CD4-positive, alpha-beta T cell (primary cell): ENCODE measurements at places on chromosomes 1 and 21.

GRCh38 chr1:114088392-114089299 is 65.0 kb downstream of the SYT6 start:
- DNase-seq: no peak

DNA sequence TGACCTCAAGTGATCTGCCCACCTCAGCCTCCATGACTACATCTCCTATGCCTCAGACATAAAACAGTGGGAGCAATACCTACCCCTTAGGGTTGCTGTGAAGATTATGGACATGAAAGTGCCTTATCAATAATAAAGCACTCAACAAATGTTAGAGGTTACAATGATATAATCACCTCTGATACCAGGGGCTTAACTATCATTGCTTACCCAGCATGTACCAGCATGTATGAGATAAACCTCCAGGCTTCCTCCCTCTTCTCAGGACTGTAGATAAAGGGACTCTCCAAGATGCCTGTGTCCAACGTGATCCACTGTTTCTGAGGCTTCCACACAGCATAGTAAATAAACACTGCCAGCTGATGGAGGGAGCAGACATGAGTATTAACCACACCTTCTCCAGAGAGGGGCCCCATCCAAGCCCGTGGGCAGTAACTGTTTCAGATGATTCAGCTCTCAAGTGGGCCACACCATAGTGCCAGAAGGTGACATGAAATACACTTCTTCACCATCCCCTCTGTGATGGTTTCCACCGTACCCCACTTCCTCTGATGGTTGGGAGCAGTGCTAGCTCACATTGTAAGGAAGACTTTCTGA is 26.2 kb downstream of the RHBDL2 start:
- DNase-seq: no peak

DNA sequence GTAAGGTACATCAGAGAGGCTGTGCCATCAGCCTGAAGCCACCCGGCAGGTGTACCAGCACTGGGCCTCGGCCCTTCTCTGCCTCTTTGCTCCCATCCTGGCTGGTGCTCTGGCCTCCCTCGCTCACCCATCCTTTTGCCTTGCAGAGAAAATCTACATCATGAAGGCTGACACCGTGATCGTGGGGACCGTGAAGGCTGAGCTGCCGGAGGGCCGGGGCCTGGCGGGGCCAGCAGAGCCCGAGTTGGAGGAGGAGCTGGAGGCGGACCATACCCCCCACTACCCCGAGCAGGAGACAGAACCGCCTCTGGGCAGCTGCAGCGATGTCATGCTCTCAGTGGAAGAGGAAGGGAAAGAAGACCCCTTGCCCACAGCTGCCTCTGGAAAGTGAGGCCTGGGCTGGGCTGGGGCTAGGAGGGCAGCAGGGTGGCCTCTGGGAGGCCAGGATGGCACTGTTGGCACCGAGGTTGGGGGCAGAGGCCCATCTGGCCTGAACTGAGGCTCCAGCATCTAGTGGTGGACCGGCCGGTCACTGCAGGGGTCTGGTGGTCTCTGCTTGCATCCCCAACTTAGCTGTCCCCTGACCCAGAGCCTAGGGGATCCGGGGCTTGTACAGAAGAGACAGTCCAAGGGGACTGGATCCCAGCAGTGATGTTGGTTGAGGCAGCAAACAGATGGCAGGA is 24.5 kb upstream of the TNFRSF1B start:
- DNase-seq: no peak

GRCh38 chr1:65476327-65476726 is 55.9 kb downstream of the LEPR start:
- DNase-seq: no peak

- DNase-seq: no peak
These were observed 11.4 kb downstream of the DNAJC11 start for GRCh38 chr1:6690186-6690585.

- no peak for DNase-seq
These were observed 101.4 kb downstream of the LHX9 start for GRCh38 chr1:198018529-198018928.

DNA sequence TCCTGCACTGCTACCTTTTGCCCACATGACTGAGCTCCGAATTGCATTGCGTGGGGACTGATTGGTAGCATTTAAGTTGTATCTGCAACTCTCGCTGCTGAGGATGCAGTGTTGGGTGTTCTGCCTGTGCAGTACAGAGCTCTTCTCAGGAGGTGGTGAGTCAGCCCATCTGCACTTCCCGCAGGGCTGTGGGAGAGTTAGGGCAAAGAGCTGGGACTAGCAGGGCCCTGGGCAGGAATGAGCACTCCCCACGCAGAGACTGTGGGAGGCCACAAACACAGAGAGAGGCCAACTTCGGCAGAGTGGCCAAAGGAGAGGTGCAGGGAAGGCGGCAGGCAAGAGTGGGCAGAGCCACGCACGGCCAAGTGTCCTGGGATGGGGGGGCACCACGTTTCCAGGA is 244.7 kb downstream of the SIPA1L2 start:
- DNase-seq: no peak

DNA sequence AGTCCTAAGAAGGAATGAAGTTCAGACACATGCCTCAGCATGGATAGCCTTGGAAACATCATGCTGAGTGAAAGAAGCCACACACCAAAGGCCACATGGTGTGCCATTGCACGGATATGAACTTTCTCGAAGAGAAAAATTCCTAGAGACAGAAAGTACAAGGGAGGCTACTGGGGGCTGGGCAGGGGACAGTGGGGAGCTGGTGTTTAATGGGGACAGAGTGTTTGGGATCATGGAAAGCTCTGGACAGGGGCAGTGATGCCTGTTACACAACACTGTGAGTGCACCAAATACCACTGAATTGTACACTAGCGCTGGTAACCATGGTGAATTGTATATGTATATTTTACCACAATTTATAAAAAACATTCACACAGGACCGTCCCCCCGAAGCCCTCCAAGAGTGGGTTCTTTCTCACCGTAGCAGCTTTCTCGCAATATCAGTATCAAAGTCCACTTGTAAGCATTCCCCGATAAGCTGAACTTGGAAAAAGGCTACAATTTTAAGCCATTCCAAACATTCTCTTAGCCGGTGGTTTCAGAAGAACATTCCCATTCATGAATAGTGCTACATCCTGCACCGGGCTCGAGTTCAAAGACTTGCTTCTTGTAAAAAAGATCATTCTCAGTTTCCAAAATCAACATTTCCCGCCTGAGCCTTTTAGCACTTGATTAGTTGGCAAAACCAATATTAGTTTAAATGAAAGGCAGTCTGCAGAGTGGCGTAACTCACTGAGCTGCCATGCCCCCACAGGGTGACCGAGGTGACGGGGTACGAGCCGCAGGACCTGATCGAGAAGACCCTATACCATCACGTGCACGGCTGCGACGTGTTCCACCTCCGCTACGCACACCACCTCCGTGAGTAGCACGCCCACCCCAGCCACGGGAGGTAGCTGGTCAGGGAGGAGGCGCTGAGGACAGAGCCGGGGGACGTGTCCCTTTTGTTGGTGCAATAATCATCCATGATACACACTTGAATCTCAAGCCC is 31.7 kb downstream of the SIM2 start:
- no peak for DNase-seq

- DNase-seq: no peak
These were observed 26.8 kb downstream of the GORAB start for GRCh38 chr1:170558731-170559130.

DNA sequence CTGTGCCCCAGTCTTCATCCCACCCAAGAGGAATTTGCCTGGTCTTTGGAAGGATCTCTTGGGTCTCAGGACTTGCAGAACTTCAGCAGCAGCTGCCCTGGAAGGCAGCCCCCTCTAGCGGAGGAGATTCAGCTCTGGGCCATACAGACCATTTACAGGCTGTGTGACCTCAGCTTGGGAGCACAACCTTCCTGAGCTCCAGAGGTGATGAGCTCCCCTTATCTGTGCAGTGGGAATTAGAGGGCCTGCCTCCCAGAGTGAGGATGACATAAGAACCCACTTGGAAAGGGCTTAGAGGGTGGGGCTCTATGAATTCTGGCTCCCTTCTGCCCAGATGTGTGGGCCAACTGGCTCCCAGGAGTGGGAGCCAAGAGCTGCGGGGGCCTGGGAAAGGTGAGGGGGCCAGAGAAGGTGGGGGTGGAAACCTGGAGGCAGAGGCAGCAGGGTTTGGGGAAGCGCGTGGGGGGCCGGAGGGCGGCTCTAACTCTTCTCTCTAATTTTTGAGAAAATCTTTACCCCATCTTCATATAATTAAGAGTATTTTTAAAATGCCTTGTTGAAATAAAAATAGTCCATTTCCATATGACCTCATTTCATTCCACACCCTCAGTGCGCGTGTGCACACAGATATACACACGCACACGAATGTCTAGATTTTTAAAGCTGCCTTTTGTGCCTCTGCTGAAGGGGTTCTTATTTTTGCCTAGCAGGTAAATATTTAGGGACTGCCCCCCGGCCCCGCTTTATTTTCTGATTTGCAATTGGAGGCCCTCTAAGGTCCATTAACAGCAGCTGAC is 21.5 kb downstream of the EPHB2 start:
- no peak for DNase-seq

DNA sequence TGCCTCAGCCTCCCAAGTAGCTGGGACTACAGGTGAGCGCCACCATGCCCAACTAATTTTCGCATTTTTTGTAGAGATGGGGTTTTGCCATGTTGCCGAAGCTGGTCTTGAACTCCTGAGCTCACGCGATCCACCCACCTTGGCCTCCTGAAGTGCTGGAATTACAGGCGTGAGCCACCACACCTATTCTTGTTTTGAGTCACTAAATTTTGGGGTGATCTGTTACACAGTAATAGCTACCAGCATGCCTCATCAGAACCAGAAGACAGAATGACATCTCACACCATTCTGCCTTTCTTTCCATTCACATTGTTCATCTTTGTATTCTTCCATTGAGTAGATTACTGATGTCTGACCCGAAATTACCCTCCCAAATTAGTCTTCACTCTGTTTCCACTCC is 9.1 kb downstream of the RHBDL2 start:
- no peak for DNase-seq

GRCh38 chr1:98898940-98899339 is 105.7 kb downstream of the PLPPR5 start:
- DNase-seq: no peak

DNA sequence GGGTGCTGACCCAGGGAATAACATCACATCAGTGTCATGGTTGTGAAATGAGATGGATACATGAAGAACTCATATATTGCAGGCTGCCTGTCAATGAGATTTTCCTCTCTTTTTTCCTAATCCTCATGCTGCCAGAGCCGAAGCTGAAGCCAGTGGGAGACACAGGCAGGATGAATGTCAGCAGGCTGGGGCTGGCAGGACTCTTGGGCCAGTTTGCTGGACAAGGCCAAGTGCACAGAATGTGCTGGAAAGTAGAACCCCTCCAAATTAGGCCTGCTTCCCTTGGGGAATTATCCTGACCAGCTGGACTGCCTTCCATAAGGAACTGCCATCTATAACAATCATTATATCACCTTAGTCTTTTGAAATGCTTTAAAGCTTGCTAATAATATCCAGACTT is 31.4 kb downstream of the SLC44A3 start:
- no peak for DNase-seq

DNA sequence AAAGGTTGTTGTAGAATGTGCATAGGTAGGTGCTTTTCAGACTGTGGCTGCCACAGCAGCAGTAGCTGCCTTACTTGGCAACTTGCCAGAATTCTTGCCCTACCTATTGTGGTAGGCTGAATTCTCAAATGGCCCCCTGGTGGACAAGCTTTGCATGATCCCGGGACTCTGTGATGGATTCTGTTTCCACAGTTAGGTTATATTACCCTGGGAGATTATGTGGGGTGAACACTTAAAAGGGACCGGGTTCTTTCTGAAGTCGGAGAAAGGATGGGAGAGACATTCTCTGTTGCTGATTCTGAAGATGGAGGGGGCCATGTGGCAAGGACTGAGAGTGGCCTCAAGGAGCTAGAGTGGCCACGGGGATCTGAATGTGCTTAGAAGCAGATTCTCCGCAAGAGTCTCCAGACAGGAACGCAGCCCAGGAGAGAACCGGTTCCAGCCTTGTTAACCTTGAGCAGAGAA is 32.1 kb upstream of the KCNE1 start:
- DNase-seq: peak; percentile 13

DNA sequence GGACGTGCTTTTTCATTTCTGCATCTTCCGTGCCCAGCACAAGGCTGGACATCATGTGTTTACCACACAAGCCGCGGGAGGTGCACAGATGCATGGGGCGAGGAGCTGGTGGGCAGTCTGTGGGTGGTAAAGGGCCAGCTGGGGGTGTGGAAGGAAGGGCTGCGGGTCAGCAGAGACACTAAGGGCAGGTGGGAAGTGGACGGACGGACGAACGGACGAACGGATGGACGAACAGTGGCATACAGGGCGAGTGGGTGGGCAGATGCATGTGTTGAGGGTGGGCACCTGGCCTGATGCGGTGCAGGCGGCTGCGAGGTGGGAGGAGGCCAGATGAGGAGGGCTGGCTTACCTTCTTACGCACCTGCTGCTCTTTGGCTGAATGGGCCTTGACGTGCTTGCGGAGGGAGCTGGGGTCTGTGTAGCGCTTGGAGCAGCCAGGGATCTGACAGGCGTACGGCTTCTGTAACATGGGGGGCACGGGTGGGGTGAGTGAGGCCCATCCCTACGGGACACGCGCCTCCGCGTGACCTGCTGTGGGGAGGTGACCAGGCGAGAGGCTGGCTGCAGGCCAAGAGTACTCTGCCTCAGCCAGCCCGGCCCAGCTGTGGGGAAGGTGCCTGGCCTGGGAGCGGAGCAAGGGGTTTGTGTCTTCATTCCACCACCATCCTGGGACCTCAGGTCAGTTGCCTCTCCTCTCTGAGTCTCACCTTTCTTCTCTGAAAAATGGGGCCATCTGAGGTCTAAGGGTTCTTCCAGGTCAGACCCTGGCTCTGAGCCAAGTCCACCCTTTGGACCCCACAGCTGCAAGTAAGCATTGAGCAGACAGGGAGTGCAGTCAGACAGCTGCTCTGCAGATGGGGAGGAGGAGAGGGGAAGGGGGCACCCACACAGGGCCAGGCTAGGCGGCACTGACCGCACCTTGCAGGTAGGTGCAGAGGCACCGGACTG is 65.5 kb downstream of the DMRTB1 start:
- no peak for DNase-seq

- DNase-seq: no peak
These were observed 13.1 kb downstream of the ACTA1 start for GRCh38 chr1:229420765-229421164.

DNA sequence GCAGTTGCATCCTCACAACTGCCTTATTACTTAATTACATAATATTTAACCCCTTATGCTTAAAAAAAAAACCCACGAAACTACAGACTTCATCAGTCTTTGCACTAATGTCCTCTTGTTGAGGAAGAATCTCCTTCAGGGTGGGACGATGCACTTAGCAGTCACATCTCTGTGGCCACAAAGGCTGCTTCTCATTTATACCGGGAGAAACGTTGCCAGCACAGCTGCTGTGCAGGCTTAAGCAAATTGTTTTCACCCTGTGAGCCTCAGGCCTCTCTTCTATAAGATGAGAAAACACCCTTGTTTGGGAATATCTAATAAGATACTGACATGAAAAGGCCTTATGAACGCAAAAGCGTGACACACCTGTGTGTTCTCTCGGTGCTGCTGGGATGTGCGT is 2.9 kb upstream of the OBSCN start:
- no peak for DNase-seq

- no peak for DNase-seq
These were observed 83.7 kb downstream of the PROX1 start for GRCh38 chr1:214071469-214071868.
